Fibroblast of skin of abdomen (primary cell): ENCODE measurements at places on chromosomes 1 and 21.

DNA sequence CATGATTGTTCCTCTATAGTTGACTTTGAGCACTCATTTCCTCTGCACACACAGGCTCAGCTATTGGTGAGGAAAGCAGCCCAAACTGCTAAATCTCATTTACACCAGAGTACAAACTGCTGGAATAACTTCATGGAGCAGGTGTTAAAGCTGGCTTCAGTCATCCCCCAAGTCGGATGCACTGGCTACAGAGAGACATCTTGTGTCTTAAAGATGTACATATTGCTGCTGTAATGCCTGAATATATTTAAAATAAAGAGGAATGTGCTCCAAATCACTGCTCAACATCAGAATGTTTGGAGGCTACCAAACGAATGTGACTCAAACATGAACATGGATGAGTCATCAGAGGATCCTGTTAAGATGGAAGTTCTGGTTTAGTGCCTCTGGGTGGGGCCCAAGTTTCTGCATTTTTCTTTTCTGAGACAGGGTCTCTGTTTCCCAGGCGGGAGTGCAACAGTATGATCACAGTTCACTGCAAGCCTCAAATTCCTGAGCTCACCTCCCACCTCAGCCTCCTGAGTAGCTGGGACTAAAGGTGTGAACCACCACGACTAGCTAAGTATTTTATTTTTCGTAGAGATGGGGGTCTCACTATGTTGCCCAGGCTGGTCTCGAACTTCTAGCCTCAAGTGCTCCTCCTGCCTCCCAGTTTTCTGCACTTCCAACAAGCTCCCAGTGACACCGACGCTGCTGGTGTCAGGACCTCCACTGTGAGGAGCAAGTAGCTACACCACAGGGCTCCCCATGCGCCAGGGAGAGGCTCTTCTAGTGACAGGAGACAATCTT is 79.0 kb upstream of the KRTAP19-8 start:
- peak; percentile 90 for DNase-seq

DNA sequence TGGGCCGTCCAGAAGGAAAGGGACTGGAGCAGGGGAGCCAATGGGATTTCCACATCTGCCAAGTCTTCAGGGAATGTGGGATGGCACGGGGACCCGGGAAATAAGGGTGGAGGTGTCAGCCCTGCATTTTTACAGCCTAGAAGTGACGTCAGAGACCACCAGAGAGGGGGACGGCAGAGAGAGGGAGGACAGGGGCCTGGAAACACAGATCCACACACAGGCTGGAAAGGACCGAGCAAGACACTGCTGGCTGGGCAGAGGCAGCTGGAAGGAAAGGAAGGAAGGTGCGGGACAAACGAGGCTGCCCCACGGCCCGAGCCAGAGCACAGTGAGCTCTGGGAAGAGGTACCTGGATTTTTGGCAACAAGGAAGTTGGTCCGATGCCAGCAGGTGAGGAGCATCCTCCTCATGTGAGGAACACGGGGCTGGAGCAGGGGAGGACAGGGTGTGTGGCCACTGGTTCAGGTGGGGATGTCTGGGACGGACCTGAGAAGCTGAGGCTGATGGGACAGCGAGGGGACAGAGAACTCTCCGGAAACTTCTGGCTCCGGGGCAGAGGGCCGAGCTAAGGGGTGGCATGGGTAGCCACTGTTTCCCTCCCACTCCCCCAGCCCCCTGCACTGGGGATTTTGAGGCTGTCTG is 138.3 kb downstream of the PGBD5 start:
- no peak for DNase-seq

GRCh38 chr1:37726751-37727585 is 34.7 kb downstream of the CDCA8 start:
- no peak for DNase-seq

DNA sequence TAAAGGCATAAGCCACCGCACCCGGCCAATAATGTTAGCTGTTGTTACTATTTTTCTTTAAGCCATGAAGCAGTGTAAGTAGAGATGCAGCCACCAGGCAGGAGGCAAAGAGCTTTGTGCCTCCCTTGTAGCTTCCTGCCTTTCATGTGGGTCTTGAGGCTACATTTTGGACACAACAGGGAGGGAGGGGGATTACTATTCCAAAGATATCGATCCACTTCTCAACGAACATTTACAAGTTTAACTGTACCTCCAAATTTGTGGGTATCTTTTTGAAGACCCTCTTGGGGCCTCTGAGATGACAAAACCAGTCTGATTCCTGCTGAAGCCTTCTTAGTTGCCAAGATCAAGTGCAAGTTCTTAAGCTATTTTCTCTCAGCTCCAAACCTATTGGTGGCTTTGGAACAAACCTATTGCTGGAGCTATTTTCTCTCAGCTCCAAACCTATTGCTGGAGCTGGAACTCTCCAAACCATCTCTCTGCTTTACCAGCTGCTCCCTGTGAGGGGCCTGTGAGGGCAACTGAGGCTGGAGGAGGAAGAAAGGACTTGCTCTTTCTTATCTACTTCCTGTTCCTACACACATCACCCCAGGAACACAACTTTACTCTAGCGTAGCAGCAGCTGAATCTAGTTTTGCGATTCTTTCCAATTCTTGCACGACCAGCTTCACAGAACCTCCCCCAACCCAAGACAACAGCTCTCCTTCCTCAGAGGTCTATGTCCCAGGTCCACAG is 16.1 kb upstream of the RCAN3 start:
- DNase-seq, result no peak

GRCh38 chr1:230031131-230031530 is 35.9 kb upstream of the GALNT2 start:
- DNase-seq, result no peak

DNA sequence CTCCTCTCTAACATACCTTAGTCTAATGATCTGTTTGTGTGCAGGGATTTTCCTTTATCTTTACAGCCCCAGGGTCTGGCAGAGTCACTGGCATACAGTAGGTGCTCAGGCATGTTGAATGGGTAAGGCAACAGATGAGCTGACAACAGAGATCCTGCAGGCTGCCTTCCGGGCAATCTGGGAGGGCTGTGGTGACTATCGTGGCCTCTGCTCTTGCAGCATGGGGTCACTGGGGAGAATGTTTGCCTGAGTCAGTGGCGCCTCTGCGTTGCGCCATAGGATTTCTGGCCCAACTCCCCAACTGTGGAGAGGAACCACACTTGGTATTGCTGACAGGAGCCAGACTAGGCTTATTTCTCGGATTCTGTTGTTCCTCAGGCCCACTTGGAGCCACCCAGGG is 93.8 kb downstream of the LAMC2 start:
- peak; percentile 74 for DNase-seq

- no peak for DNase-seq
Measured at GRCh38 chr1:53131590-53131938, 10.9 kb downstream of the SLC1A7 start.

DNA sequence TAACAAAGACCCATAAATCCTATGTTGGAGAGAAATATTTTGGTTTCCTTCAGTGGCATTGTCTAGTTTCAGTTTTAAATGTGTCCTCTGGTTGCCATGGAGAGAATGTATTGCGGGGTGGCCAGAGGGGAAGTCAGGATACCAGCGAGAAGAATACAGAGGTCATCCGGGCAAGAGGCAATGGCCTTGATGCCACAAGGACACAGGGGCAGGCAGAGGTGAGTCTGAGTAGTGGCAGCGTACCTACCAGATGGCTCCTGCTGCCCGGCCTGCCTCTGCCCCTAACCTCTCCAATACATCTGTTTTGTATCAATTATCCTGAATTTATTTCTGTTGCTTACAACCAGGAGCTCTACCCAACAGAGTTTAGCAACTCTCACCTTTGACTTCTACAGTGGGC is 14.9 kb downstream of the KLHDC7A start:
- no peak for DNase-seq

DNA sequence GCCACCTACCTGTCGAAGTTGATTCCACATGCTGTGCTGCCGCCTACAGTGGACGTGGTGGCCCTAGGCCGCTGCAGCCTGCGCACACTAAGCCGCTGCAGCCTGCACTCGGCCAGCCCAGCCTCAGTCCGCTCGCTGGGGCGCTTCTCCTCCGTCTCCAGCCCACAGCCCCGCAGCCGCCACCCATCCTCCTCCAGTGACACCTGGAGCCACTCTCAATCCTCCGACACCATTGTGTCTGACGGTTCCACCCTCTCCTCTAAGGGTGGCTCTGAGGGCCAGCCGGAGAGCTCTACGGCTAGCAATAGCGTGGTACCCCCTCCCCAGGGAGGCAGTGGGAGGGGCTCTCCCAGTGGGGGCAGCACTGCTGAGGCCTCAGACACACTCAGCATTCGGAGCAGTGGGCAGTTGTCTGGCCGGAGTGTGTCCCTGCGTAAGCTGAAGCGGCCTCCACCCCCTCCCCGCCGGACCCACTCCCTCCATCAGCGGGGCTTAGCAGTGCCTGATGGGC is 46.9 kb downstream of the YARS1 start:
- DNase-seq, result no peak

DNA sequence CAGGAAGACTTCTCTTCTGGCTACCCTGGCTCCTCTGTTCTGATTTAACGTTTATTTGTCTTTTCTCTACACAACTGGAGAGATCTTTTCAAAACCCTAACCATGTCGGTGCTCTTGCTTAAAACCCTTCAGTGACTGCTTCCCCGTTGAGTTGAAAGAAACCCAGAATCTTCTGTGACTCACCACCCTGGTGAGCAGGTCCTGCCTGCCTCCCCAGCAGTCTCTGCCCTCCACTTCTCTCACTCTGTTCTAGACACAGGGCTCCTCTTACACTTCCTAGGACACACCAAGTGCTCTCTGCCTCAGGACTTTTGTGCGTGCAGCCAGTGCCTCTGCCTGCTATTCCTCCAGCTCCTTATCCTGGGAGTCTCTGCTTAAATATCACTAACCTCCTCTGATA is 131.4 kb downstream of the IER5 start:
- no peak for DNase-seq
